ENCODE measurements at places on chromosomes 2 and 18. TPM values are rescaled to one million over a fixed set of nuclear protein-coding genes. Genes with fewer than 3 reads are reported as not detected.

The NCKAP5 gene
- 20.7 TPM for polyA plus RNA-seq

DNA sequence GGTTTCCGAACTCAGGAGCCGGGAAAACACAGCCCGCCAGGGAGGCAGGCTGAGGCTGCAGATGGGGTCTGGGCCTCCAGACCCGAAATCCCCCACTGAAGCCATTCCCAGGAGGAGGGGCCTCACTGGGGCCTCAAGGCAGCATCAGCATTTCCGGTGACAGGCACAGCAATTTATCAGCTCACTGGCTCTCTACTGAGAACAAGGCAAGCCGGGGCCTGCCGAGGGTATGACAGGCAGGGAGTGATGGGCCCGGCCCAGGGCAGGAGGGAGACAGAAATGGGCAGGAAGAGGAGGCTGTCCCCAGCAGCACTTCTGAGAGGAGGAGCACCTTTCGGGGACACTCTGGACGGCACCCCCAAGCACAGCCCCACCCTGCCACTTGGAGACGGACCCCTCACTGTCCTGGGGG, 12.5 kb downstream of the SDC1 start:
- DNase-seq: no peak

The CHRND gene
- polyA plus RNA-seq: not detected

GRCh38 chr2:44983836-44984604, 25.2 kb downstream of the SIX2 start:
- no peak for DNase-seq

The DSEL gene
- polyA plus RNA-seq: 4.5 TPM

All from right lung (tissue), 10 donors.